Stimulated activated naive CD4-positive, alpha-beta T cell (primary cell): ENCODE measurements at places on chromosomes 1 and 21.
A peak's percentile ranks its signal among the peaks of the same experiment; 100 is the strongest.

DNA sequence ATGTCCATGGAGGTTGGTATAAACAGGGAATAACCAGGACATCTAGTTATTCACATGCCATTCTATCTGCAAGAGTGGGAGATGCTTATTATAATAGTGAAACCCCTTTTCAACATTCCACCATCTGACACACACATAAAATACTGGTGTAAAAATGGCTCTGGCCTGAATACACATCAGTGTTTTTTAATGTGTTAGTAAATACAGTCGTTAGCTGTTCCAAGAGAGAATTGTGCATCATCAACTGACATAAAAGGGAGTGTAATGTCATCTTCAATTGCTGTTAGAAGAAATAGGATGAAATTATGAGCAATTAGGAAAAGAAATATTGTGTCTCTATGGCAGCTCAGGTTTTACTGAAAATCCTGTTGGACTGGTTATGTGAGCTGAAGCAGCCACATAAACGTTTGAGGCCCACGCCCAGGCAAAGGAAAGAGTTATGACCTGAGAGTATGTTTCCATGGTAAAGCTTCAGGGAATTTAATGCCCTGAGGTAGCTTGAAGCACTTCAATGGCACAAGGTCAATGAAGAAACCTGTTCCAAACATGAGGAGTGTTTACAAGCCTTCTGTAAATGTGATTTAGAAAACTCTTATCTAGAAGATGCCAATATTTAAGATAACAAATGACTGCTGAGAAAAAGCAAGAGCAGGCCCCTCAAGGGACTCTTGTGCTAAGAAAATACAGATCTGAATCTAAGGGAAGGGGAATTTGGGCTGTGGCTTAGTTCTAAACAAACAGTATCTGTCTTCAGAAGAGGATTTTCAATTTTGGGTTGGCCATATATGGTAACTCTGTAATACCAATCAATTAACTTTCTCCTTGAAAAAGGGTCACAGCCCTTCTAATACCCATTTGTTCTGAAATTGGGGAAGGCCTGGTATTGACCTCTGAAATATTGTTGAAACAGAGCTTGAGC lies 384.3 kb downstream of the SEC16B start:
- DNase-seq = no peak

DNA sequence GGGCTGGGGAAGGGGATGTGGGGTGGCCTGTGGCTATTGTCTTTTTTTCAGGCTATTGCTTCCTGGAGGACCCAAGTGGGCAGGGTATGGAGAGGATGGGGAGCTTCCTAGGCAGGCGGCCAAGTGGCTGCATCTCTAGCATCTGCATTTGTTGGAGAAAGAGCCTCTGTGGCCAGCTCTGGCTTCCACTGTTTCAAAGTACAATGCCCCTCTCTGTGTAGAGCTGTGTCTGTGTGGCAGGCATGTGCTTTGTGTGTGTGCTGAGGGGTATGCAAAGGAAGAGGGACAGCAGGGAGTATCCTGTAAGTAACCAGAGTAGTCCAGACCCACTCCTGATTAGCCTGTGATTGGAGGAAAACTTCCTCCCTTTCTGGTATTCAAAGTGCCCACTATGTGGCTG lies 40.6 kb downstream of the KCNA2 start:
- no peak for DNase-seq

DNA sequence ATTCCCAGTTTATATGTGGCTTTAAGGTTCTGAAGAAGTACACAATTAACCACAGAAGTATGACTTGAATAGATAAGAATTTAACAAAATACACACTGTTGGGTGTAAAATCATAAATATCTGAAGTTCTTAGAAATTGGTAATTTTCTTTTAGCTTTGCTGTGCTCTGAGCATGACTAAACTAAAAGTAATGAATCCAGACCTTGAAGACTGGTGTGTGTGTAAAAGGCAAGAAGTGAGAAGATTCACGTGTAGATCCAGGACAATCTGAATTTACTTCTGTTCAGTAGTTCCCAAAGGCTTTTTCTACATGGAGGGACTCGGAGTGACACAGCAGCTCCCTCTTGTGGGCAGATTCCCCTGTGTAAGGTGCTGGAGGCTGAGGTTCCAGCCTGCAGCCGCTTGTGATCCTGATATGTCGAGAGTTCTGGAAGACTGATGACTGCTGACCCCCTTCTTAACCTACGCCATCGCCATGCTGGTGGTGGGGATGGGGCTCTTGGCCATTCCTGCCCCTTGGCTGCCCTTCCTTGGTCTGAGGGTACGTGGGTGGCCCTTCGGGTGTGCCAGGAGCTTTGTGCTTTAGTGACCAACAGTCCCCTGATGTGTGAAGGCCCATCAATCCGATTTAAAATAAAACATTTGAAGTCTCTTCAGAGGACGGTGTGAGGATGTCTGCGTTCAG lies 62.7 kb downstream of the ADARB1 start:
- DNase-seq = peak; percentile 16

- DNase-seq = no peak
Observed at GRCh38 chr1:61047061-61047460, 35.3 kb upstream of the NFIA start.

- DNase-seq = no peak
Observed at GRCh38 chr1:207020709-207021107, 11.8 kb downstream of the C1orf116 start.

DNA sequence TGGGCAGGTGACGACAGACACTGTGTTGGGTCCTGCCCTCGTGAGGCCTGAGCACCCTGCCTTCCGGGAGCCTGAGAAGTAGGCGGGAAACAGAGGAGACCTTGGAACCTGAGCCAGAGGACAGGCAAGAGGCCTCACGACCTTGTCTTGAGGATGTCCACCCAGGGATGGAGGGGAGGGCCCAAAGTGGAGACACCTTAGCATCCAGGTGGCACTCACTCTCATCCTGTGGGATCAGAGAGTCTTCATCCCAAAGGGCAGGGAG lies 347.2 kb downstream of the NPHP4 start:
- no peak for DNase-seq

GRCh38 chr1:88701275-88701674 lies 17.2 kb downstream of the PKN2 start:
- no peak for DNase-seq

DNA sequence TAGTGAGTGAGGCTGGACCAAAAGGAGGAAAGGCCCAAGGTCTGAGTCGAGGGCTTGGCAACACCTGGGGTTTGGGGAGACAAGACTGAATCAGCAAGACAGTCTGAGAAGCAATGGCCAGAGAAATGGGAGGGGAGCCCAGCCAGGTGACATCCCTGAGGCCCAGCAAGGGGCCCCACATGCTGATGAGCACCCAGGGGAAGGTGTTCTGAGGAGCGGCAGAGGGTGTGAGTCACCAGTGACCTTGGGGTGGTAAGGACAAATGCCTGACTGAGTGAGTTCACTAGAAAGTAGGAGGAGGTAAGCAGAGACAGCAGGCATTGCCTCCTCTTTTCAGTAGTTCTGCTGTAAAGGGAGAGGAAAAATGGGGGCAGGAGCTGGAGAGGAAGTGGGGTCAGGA lies 192.4 kb upstream of the GALNT2 start:
- DNase-seq = no peak

DNA sequence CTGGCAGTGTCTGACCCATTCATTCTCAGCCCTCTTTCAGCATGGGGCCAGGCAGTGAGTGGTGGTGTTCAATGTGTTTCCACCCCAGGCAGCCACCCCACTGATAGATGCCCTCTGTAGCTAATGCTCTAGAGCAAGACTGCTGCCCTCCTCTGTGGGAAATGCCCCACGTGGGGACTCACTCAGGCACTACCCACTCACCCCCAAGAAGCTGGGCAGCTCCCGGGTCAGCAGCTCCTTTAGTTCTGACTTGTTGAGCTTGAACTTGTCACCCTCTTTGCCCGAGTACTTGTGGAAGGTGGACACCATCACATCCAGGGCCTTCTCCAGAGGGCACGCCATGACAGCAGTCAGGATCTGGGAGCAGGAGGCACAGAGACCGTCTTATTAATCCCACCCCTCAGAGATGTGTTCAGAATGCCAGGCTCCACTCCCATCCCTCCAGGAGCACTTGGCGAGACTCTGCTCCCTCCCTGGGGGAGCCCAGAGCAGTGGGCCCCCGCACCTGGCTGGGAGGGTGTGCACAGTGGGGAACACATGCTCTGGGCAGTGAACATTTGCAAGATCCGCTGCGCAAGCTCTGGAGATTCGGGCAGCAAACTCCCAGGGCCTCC lies 1.0 kb downstream of the S100A4 start:
- DNase-seq = no peak

DNA sequence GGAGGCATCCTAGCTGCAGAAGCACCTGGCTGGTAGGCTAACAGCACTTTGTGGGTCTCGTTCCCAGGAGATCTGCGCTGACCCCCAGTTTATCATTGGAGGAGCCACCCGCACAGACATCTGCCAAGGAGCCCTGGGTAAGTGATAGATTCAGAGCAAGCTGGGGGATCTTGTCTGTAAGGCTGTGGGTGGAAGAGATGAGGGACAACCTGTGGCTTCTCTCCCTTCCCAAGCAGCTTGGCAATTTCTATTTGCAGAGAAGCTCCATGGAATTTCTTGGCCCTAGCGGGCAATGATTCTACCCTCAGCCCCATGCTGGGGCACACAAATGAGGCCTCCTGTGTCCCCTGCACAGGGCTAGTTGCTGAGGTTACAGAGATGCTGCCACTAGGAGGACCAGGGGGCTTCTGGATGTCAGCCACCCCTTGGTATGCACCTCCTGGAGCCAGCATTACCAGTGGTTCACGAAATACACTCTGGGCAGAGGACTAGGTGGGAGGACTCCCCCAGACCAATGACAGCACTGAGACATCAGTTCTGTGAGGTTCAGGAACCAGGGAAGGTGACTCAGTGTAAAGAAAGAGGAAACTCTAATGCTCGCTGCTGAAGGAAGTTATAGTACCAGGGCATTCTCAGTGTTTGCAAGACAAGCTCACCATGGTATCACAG lies 5.5 kb downstream of the CAPN2 start:
- no peak for DNase-seq

- peak; percentile 64 for DNase-seq
Observed at GRCh38 chr1:2543543-2544092, 12.6 kb upstream of the TNFRSF14 start.

DNA sequence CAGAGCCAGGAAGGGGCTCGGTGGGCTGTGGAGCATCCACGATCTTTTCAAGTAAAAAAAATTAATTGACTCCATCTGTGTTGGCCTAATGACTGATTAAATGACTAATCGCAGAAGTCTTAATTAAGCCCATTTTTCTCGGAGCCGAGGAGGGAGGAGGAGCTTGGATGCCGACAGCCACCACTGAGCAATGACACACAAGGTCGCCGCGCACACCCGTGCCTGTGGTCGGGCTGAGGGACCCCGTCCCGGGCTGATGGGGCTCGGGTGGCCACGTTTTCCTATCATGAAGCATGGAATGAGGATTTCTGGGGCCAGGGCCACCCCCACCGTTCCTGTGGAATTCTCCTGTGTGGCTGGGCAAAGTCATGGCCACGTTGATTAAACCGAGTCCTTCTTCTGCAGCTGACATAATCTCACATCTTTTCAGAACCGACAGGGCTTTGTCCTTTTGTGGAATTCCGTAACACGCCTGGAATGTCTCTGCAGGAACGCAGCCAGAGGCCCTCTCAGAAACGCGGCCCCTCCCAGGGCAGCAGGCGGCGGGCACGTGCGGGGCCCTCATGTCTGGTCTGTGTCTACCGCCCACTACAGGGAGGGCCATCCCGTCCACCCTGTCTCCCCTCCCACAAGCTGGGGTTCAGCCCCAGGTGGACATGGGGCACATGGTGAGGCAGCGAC lies 60.7 kb downstream of the MORN1 start:
- DNase-seq = no peak

GRCh38 chr21:16773206-16773605 lies 739.6 kb upstream of the CXADR start:
- DNase-seq = no peak

DNA sequence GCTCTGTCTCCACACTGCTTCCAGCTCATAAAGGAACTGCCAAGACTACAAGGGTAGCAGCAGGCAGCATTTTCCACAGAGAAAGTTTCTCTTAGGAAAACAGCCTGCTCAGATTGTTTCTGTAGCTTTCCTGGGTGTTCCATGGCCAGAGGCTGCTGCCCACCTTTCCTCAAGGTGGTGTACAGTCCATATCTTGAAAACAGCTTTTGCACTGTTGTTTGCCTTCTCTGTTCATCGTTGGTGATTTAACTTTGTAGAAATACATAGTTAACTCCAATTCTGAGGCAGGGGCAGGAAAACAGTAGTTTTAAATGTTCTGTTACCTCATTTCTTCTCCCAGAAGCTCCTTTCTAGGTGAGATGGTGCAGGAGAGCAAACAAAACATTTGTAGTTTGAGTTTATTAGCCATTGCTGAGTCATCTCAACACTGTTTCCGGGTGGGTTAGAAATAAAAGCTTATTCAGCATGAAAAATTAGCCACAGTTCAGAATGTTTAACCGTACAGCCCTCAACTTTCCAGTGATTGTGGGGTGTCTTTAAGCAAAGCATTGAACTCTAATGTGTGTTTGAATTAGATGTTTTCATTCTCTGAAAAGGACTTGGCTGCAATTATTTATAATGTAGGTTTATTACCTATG lies 41.7 kb downstream of the DIP2A start:
- DNase-seq = no peak

- DNase-seq = no peak
Observed at GRCh38 chr1:60394436-60394835, 320.9 kb upstream of the C1orf87 start.

GRCh38 chr1:62377043-62377562 lies 57.9 kb upstream of the KANK4 start:
- DNase-seq = no peak

DNA sequence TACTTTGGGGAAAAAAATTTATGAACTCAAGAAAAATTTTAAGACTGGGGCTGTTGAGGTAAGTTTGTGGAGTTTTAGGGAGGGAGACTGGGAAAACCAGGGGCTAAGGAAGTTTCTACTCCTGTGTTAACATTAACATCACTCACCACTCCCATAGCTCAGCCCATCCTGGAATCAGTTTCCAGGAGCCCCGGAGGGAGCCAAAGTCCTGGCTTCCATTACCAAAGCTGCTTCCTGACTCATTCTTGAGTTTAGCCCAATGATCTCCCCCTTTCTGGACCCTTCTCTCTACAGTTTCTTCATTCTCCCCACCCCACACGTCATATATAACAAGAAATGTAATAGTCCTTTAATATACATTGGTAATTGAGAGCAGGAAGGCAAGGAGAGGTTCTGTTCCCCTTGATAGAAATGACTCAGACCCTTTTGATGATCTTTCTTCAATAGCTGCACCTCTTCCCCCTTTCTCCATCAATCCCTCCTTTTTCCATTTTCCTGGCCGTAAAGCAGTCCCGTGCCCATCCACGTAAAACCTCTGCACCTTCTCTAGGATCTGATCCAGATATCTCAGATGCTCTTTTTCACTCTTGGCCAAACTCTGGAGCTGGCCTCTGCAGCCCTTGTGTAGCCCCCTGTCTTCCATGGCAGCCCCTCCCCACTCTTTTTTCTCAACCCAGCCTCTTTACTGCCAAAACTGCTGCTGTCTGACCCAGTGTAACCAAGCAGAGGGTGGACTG lies 4.6 kb upstream of the PIAS3 start:
- no peak for DNase-seq

DNA sequence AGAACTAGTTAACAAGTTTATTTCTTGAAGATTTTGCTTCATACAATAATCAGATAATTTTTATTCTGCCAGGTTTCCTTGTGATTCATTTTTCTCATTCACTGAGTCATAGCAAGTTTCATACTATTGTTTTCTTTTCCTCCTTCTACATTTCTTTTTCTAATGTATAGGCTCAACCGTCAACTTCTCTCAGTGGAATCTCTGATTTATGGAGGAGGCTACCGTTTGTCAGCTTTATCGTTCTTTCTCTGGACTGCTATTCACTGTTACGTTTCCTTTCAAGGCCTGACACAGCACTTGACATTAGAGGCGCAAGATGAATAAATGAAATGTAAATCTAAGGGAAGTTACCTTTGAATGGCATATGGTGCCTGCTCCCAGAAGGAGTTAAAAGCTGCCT lies 284.3 kb upstream of the NR5A2 start:
- DNase-seq = no peak
